ENCODE measurements at places on chromosomes 7 and 10. TPM values are rescaled to one million over a fixed set of nuclear protein-coding genes. Genes with fewer than 3 reads are reported as not detected.

The ANKRD22 gene
- total RNA-seq = 11.2 TPM

The ARHGEF5 gene
- 40.6 TPM for total RNA-seq

The ENKUR gene
- not detected for total RNA-seq

The BMPER gene
- total RNA-seq = 2.0 TPM

The EPC1 gene
- 9.0 TPM for total RNA-seq

The ASB10 gene
- not detected for total RNA-seq

The SPACDR gene
- not detected for total RNA-seq

The USP54 gene
- total RNA-seq = 17.1 TPM

The ST8SIA6 gene
- not detected for total RNA-seq

The UTF1 gene
- total RNA-seq = not detected

The GIMAP1 gene
- total RNA-seq = not detected

The PDK4 gene
- total RNA-seq = 0.85 TPM

The CCDC172 gene
- not detected for total RNA-seq

The HOXA9 gene
- not detected for total RNA-seq

The CPA1 gene
- not detected for total RNA-seq

The ASIC3 gene
- 0.14 TPM for total RNA-seq

The ACSM6 gene
- total RNA-seq = not detected

The DNAH11 gene
- total RNA-seq = 0.23 TPM

The RARRES2 gene
- total RNA-seq = not detected

The ANKRD61 gene
- total RNA-seq = not detected

The ASZ1 gene
- not detected for total RNA-seq

The STEAP2 gene
- 9.1 TPM for total RNA-seq

The ZRANB1 gene
- total RNA-seq = 8.7 TPM

The FAM25C gene
- total RNA-seq = 8.0 TPM

The FOXI2 gene
- total RNA-seq = not detected

The TMEM72 gene
- total RNA-seq = not detected

The PON2 gene
- total RNA-seq = 72.4 TPM

The RADIL gene
- total RNA-seq = 0.14 TPM

The GPR146 gene
- 0.14 TPM for total RNA-seq

The CHCHD1 gene
- total RNA-seq = 55.2 TPM

The PDZD7 gene
- 1.2 TPM for total RNA-seq

The TMEM178B gene
- total RNA-seq = not detected

The GPR15LG gene
- 44.5 TPM for total RNA-seq

The EGFR gene
- 150 TPM for total RNA-seq

The SLK gene
- 56.5 TPM for total RNA-seq
